ENCODE measurements at places on chromosomes 1 and 21.

DNA sequence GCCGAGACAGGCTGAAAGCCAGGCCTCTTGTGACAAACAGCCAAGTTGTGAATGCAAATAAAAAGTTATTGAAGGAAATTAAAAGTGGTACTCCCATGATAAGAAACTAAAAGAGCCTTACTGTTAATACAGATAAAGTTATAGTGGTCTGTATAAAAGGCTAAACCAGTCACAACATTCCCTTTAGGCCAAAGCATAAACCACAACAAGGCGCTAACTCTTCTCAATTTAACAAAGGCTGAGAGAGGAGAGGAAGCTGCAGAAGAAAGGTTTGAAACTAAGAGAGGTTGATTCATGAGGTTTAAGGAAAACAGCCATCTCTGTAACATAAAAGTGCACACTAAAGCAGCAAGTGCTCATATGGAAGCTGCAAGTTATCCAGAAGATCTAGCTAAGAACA, 10.7 kb downstream of the C1orf105 start:
- DNase-seq: no peak

GRCh38 chr1:15038232-15039016, 115.1 kb upstream of the TMEM51 start:
- DNase-seq: no peak

GRCh38 chr1:57489358-57490036, 65.6 kb upstream of the DAB1 start:
- DNase-seq: no peak

GRCh38 chr1:174890024-174890423, 109.7 kb upstream of the CACYBP start:
- DNase-seq: no peak

DNA sequence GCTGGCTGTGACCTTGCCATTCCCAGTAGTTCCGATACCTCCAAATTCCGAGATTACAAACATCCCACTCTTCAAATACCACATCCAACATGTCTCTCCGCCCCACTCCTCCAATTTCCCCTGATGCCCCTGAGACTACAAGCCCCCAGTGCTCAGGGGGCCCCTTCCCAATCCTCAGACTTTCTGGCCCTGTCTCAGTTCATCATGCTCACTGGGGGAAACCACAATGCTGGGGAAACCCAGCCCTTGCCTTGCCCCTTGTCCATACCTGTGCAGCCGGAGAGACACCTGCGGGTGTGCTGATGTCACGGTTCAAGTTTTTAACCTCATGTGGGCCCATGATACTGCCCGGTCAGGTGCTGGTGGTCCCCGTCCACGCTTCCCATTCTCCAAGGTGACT, 226.6 kb downstream of the CAMTA1 start:
- DNase-seq: no peak

- no peak for DNase-seq
Measured at GRCh38 chr1:8572106-8572505, 245.3 kb downstream of the RERE start.

DNA sequence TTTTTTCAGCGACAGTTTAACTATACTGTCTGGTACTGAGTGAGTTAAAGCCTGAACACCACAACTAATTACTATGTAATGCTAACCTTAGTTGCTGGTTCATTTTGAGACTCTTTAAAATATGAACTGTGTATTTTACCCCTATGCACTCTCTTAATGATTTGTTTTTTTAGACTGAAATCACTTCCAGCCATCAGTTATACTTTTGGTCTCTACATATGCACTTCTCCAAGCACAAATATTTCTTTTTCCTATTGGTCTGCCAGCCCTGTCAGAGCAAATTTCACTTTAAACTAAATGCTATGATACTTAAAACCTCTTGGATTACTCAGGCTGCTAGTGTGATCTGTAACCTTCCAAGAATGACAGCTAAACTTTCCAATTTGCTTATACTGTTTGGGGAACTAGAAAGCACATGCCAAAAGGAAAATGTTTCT, 38.1 kb upstream of the SCYL3 start:
- no peak for DNase-seq

DNA sequence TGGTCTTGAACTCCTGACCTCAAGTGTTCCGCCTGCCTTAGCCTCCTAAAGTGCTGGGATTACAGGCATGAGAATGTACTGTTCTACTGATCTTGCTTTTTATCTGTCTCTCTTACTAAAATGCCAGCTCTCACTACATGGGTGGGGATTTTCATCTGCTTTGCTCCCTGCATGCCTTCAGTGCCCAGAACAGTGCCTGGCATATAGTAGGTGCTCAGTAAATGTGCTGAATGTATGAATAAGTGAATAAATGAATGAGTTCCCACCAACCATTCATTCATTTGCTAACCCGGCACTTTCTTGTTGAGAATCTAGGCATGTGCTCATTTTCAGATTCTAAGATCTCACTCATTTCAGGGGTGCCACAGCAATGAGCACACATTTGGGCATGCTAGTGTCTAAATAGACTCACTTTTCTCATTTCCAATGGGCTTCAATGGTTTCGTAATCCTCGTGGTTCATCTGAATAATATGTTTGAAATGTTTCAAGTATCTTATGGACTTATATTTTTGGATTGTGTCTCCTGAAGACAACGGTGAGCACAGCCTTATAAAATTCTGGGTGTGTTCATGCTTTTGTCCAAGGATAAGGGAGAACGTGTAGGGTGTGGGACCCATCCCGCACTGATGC, 7.6 kb downstream of the DHRS3 start:
- DNase-seq: no peak

DNA sequence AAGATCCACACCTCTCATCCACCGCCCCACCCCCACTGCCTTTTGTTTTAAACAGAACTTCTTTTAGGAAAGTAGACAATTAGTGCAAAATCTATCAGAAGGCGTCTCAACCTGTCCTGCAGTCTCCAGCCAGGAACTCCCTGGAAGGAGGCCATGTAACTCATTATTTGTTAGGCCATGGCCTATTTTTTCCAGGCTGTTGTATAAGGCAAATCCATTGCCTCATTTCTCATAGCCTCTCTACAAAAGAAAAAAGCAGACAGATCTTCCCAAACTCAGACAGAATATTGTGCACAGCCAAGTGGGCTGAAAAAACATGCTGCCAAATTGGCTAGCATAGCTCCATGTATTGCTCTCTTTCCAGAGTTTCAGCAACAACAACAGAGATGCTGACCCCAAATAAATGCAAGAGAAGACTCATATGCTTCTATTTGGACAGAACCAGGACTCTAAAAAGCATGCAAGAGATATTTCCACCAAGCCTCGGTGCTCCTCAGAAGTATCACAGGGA, 770.7 kb upstream of the CXADR start:
- peak; percentile 68 for DNase-seq

GRCh38 chr21:26739189-26739588, 106.0 kb downstream of the ADAMTS1 start:
- no peak for DNase-seq

GRCh38 chr1:198496216-198497143, 44.0 kb downstream of the ATP6V1G3 start:
- no peak for DNase-seq

- DNase-seq: no peak
Measured at GRCh38 chr1:50774759-50775351, 185.2 kb downstream of the FAF1 start.

DNA sequence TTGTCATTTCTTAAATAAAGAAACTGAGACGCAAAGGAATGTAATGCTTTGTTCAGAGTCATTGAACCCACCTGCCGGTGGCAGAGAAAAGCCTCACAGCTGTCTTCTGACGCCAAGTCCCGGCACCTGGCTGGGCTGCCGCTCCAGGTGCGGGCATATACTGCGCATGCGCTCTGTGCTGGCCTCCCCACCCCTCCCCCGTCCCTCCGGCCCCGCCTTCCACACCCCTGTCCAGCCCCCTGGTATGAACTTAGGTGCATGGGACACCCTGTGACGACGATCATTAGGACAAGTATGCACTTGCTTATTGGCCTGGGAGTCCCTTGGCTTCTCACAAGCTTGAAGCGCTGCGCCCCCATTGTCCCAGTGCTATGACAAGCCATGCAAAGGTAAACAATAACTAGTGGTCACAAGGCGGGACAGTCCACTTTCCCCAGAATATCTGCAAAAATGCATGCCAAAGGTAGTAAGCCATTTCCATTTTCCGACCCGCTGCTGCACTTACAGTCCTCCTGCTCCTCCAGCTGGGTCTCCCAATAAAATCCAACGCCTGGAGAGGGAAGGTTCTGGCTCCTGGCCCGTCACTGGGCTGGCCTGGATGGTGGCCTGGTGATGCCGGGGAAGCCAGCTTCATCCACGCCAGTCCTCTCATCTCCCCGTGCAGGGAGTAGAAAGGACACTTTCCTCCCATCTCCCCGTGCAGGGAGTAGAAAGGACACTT, 100.4 kb downstream of the PSMG1 start:
- DNase-seq: peak; percentile 44

- DNase-seq: no peak
Measured at GRCh38 chr1:244296447-244296846, 155.3 kb downstream of the ADSS2 start.

DNA sequence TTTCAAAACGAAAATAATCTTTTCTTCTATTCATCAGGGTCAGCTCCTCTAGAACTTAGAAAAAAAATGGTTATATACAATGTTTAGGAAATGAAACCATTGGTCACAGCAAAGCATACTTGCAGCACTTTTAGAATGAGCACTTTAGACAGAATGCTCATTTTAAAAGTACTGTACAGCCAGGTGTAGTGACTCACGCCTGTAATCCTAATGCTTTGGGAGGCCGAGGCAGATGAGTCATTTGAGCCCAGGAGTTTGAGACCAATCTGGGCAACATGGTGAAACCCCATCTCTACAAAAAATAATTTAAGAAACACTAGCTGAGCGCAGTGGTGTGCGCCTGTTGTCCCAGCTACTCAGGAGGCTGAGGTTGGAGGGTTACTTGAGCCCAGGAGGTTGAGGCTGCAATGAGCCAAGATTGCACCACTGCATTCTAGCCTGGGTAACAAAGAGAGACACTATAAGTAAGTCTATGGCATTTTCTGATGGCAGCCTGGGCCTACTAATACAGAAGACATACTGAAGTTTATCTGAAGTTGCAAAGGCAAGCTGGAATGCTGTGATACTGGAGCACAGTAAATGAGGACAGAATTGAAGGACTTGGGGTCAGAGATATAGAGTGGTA, 48.9 kb upstream of the ZNF326 start:
- DNase-seq: no peak

DNA sequence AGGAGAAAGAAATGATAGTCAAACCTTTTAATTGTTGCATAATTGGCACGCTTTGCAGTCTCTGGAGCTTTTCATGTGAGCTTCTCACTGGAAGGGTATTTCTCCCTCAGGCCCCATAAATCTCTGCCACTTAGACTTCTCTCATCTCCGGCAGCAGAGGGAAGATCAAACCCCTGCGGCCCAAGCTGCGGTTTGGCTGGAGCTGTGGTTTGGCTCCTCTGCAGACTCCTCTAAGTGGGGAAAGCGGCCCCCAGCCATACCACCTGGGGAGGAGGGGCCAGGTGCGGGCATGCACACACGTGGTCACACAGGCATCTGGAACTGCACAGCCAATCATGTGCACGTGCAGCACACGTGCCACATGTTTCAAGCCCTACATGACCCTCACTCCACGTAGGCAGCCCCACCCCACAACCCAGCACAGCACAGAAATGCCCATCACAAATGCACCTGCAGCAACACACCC, 58.3 kb downstream of the UBE2T start:
- peak; percentile 44 for DNase-seq

GRCh38 chr1:179105393-179105792, 23.5 kb downstream of the TOR3A start:
- DNase-seq: no peak

DNA sequence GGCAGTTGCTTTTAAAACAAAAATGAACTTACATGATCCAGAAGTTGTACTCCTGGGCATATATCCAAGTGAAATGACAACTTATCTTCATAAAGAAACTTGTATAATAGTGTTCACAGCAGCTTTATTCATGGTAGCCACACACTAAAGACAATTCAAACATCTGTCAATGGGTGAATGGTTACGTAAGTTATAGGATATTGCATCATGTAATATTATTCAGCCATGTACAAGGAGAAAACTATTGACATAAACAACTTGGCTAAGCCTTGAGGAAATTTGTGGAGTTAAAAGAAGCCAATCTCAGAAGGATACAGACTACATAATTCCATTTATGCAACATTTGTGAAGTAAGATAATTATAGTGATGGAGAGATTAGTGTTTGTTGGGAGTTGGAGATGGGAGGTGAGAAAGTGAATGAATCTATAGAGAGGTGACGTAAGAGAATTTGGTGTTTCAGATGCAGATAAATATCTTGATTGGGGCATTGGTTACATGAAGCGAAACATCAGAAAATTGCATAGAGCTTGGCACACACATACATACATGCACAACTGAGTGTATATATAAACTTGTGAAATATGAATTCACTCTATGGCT, 49.9 kb upstream of the GRIK1 start:
- DNase-seq: no peak

DNA sequence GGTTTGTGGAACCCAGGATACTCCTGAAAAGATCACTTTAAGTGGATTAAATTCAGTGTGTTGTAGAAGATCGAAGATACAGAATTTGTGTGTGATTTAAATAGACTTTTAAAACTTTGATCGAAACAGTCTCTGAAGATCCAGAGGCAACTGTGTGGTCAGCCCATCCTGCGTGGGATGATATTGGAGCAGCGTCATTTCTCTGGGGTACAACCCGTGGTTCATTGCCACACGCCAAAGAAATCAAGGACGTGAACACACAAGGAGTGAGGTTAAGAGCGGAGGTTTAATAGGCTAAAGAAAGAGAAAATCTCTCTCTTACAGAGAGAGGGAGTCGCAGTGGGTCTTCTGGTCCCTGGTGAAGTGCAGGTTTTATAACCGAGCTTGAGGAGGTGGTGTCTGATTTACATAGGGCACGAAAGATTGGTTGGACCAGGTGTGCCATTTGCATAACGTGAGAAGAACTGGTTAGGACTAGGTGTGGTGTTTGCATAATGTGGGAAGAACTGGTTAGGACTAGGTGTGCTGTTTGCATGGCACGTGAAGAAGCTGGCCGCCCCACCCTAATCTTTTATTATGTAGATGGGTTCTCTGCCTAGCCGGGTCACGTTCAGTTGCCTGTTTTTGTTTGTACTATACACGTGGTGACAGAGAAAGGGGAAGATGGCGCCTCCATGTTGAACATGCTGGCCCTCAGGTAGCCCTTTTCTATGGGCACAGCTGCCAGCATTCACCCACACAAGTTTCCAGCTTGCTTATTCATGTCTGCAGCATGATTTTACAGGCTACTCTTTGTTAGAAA, 82.3 kb downstream of the ADSS2 start:
- DNase-seq: no peak

DNA sequence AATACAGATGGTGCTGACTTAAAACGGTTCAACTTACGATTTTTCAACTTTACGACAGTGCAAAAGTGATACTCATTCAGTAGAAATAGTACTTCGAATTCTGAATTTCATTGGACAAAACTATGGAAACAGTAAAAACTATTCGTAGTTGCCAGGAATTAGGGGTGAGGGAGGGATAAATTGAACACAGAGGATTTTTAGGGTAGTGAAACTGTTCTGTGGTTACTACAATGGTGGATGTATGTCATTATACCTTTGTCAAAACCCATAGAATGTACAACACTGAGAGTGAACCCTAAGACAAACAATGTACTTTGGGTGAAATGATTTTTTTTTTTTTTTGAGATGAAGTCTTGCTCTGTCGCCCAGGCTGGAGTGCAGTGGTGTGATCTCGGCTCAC, 7.5 kb downstream of the DDR2 start:
- no peak for DNase-seq

Data from femur (tissue), 1 donor.